ENCODE measurements at places on chromosomes 16 and 17. TPM values are rescaled to one million over a fixed set of nuclear protein-coding genes. Genes with fewer than 3 reads are reported as not detected.

CMTM2 gene
- not detected for total RNA-seq

BRD7 gene
- 56.4 TPM for total RNA-seq

DNA sequence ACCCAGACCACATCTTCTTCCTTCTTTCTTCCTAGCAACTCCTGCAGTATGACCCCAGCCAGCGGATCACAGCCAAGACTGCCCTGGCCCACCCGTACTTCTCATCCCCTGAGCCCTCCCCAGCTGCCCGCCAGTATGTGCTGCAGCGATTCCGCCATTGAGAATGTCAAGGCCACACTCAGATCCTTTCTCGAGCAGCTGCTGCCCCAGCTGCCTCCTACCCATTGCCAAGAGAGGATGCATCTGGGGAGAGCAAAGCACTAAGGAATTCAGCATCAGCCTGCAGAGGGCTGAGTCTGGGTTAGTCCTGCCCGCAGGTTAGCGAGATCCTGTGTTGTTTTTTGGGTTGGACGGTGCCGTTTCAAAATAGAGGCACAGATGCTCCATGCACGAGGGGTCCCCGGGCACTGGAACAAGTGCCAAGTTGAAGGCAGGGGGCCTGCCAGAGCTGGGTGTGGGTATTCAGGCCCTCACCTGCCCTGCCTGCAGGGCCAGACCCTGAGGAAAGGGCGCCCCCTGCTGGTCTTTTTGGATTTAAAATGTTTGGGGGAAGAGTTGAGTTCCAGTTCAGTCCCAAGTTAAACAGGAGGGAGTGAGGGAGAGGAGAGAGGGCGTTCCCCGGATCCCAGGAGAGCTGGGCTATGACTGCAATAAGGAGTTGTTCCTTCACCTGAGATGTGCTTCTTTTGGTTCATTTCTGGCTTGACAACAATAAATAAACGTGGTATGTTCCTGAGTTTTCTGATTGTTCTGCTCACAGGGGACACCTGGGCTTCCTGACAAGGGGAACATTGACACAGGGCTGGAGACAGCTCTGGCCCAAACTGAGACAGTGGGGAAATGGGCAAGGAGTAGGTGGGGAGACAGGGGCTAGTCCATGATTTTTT is 4.9 kb downstream of the CDK3 start:
- no peaks in the 10 kb centered on the region for H3K27me3 ChIP-seq
- H3K4me1 ChIP-seq: no peaks in the 10 kb centered on the region
- peak; percentile 85 for DNase-seq
- H3K27ac ChIP-seq: no peak overlapping the region

DNA sequence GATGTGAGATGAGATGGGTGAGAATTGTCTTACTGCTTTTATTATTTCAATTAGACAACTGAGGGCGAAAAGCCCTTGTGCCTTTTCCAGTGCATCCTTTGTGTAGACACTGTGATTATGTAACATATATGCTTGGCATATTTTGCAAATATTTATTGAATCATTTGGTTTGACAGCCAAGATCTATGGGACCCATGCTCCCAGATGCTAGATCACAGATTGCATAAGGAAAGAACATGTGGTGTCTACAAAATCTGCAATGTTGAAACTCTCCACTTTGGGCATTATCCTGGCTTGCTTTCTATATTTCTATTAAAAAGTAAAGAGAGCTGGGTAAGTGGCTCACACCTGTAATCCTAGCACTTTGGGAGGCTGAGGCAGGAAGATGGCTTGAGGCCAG is 4.8 kb upstream of the COG1 start:
- DNase-seq: no peak
- H3K27ac ChIP-seq: no peak overlapping the region
- no peaks in the 10 kb centered on the region for H3K27me3 ChIP-seq

DNA sequence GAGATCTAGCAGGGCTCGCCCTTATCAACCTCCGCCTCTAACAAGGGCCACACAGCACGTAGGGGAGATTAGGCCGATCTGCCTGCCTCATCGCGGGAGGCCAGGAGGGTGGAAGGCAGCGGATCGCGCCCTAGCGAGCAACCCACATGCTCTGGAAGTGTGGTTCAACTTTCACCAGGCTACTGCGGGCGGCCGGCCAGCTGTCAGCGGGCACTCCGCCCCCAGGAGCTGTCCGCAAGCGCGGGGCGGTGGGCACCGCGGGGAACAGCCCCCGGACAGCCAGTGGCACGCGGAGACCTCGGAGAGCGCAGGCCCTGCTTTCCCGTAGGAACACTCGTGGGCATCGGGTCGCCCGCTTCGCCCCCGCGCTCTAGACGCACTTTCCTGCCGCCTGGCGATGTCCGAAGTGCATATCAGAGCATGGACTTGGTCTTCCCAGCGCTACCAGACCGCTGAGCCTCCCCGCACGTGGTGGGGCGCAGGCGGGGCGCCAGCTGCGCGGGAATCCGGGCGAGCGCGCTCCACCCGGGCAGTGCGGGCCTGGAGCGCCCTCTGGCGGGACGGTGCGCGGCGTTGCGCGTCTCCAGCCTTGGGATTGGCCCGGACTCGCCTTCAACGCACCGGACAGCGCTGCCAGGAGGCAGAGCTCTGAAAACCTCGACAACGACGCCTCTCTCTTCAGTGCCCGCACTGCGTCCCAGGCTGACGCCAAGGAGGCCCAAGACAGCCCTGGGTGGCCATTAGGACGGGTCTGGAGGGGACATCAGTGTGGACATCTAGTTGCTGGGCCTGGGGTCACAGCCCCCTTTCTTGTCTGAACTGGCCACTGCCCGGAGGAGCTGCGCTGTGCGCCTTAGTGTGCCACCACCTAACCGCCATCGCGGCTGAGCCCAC is 3.6 kb upstream of the ZNHIT3 start:
- no peaks in the 10 kb centered on the region for H3K4me1 ChIP-seq
- H3K27ac ChIP-seq: peak overlapping the region; percentile 45
- peak overlapping the region; percentile 46 for H3K4me3 ChIP-seq
- no peaks in the 10 kb centered on the region for H3K27me3 ChIP-seq
- H3K36me3 ChIP-seq: no peaks in the 10 kb centered on the region
- DNase-seq: peak; percentile 93

DNA sequence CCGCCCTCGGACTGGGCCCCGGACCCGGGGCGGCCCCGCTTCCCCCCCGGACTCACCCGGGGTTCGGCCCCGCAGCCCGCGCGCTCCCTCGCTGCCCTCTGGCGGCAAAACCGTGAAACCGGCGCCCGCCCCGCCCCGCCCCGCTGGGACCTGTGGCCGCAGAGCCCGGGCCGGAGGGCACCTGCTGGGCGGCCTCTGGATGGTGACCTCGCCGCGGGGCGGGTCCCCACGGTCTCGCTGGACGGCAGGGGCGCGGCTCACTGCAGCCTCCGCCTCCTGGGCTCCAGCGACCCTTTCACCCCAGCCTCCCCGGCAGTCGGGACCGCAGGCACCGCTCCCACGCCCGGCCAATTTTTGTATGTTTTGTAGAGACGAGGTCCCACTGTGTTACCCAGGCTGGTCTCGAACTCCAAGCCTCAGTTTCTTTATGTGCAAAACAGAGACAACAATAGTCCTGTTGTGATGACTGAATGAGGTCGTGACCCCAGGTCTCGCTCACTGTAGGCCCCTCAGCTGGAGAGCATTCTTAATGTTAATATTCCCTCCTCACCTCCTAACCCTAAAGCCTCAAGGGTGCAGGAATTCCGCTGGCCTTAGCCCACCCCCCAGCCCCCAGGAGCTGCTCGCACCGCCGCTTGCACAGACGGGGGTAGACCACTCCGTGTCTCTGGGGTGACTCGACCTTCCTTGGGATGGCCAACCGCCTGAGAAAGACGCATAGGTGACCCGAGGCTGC is 33.7 kb upstream of the RPH3AL start:
- H3K4me3 ChIP-seq: peak overlapping the region; percentile 62
- peak overlapping the region; percentile 7 for H3K27ac ChIP-seq
- peak; percentile 83 for DNase-seq
- peaks cover 37% of the 10 kb centered on the region for H3K27me3 ChIP-seq
- no peaks in the 10 kb centered on the region for H3K36me3 ChIP-seq
- H3K4me1 ChIP-seq: peaks cover 9% of the 10 kb centered on the region

DNA sequence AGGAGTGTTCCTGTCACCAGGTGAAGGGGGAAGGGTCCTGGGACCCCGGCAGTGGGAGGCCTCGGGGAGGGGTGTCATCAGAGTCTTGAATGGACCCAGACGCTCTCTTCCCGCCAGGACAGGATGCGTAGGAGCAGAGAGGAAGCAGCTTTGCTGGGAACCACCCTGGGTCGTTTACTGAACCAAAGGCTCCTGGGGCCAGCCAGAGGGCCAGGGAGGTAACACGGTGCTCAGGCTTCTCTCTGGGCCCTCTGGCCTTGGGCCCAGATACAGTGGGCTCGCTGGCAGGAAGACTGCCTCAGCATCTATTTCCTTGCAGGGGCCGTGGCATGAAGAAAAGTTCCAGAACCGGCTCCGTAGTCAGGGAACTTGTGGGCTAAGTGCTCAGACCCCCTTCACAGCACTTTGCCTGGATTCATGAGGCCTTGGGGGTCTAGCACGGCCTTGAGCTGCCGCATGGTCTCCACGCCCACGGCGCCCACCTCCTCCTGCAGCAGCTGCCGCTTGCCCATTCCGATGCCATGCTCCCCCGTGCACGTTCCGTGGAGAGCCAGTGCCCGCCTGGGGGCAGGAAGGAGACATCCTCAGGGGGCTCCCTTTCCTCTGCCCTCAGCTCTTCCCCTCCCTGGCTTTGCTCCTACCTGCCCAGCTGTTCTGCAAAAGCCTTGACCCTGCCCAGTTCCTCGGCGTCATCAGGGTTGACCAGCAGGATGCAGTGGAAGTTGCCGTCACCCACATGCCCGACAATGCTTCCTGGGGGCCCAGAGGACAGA is 4.4 kb downstream of the LDHD start:
- no peaks in the 10 kb centered on the region for H3K36me3 ChIP-seq
- H3K27ac ChIP-seq: peak overlapping the region; percentile 92
- no peak overlapping the region for H3K4me3 ChIP-seq
- no peaks in the 10 kb centered on the region for H3K27me3 ChIP-seq

DNA sequence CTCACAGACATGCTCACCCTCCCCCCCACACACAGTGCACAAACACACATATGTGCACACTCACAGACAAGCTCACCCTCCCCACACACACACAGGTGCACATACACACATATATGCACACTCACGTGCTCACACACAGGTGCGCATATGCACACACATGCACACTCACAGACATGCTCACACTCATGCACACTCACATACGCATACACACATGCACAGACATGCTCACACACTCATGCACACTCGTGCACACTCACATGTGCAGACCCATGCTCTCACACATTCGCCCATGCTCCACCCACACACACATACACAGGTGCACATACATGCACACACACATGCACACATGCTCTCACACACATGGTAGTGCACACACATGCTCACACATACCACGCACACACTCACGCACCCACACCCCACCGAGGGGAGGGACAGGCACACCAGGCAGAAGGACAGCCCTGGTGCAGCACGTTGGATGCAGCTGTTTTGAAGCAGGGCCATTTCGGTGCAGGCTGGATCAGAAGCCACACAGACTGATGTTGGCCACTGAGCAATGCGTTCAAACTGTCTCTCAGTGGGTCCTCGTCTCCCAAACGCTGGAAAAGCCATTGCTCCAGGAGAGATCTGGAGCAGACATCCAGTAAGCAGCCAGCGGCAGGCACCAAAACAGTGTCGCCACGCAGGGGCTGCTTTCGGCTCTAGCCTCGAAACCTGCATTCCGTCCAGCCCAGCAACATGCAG is 86.2 kb upstream of the ZNF469 start:
- H3K4me1 ChIP-seq: no peaks in the 10 kb centered on the region
- no peaks in the 10 kb centered on the region for H3K27me3 ChIP-seq
- DNase-seq: no peak
- H3K27ac ChIP-seq: no peak overlapping the region

- H3K27me3 ChIP-seq: no peaks in the 10 kb centered on the region
- H3K36me3 ChIP-seq: no peaks in the 10 kb centered on the region
- no peak for DNase-seq
- H3K4me1 ChIP-seq: peaks cover 59% of the 10 kb centered on the region
- H3K4me3 ChIP-seq: peak overlapping the region; percentile 52
- peak overlapping the region; percentile 89 for H3K27ac ChIP-seq
Observed at GRCh38 chr16:67173323-67173722, 3.0 kb downstream of the NOL3 start.

DNA sequence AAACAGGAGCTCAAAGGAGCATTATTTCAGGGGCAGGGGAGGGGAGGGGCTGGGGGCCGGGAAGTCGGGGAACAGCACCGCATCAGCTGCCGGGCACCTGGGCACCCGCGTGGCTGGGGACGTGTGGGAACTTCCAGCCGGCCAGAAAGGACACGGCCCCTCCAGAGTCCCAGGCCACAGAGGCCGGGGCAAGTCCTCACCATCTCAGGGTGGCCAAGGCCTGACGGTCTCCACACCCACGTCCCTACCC is 1.1 kb downstream of the PGAP6 start:
- H3K27me3 ChIP-seq: no peaks in the 10 kb centered on the region
- H3K4me3 ChIP-seq: peak overlapping the region; percentile 63
- DNase-seq: no peak
- peak overlapping the region; percentile 82 for H3K27ac ChIP-seq
- H3K4me1 ChIP-seq: peaks cover 41% of the 10 kb centered on the region
- H3K36me3 ChIP-seq: no peaks in the 10 kb centered on the region

PRR29 gene
- not detected for total RNA-seq

- H3K4me1 ChIP-seq: no peaks in the 10 kb centered on the region
- no peak overlapping the region for H3K4me3 ChIP-seq
- no peak overlapping the region for H3K27ac ChIP-seq
- no peak for DNase-seq
- H3K27me3 ChIP-seq: no peaks in the 10 kb centered on the region
Observed at GRCh38 chr17:62868723-62869122, 60.6 kb upstream of the MARCHF10 start.

ZG16 gene
- total RNA-seq: 1.4 TPM

Data from sigmoid colon (tissue), 7 donors.